ENCODE measurements at places on chromosomes 1 and 21.

GRCh38 chr1:182783068-182783467 is 6.5 kb upstream of the NPL start:
- DNase-seq = no peak

DNA sequence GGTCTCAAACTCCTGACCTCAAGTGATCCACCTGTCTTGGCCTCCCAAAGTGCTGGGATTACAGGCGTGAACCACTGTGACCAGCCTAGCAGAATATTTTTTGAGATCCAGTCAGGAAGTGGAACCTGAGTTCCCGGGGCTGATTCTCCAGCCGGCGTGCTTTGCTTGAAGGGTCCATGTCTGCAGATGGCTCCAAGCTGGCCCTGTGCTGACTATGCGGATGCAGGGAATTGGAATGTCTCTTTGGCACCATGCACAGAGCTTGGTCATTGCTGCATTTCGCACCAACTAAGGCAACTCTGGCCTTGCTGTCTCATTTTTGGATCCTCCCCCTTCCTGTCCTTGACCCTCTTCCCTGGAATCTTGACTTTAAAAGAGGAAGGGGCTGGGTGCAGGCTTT is 28.1 kb downstream of the ARHGEF10L start:
- DNase-seq = no peak

DNA sequence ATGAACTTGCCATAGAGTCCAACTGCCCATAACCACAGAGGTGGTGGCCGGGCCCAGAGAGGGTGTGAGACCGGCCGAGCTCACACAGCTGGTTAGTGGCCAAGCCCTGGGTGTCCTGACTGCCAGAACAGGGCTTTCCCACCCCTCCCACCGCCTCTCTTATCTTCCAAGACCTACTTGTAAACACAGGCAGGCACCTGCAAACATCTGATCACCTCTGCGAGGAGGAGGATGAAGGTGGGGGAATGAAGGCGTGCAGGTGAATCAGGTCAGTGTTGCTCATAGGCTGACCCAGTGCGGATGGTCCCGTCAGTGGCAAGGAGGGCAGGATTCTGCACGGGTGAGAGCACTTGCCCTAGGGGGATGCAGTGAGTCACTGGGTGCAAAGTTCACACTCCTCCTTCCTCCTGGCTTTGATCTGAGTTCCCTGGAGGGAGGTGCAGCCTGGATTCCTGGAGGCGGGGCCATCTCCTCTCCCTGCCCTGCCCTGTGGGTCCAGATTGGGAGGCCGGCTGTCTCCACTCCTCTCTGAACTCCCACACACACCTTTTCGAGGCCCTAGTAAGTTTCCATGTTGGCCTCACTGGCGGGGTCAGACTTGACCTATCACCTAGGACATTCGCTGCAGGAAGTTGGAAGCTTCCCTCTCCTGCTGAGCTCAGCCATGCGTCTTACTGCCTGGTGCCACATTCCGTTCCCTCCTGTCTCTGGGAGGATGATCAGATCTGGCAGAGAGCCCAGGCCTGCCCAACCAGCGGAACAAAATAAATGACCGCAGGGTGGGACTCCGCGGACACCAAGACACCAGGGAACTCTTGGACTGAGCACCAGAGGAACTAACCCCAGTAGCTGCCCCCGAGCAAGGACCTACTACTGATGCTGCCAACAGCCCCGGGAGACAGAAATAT is 7.3 kb downstream of the UQCRHL start:
- DNase-seq = no peak

DNA sequence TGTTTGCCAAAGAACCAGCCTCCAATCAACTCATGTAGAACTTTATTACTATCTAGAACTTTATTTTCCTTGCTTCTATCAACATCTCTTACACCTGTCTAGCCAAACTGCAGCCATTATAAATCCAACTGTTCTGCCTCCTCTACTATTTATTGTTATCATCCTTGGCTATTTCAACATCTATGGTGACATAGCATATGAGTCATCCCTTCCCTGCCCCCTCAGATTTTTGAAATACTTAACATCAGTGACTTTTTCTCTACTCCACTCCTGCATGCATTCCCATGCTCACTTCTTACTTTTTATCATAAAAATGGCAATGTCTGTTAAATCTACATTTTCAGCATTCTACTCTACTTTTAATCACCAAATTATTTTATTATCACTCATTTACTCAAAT is 544.9 kb upstream of the NEGR1 start:
- no peak for DNase-seq

- no peak for DNase-seq
Observed at GRCh38 chr1:63663301-63663700, 70.1 kb downstream of the PGM1 start.

- no peak for DNase-seq
Observed at GRCh38 chr1:218970397-218970990, 203.2 kb upstream of the LYPLAL1 start.

DNA sequence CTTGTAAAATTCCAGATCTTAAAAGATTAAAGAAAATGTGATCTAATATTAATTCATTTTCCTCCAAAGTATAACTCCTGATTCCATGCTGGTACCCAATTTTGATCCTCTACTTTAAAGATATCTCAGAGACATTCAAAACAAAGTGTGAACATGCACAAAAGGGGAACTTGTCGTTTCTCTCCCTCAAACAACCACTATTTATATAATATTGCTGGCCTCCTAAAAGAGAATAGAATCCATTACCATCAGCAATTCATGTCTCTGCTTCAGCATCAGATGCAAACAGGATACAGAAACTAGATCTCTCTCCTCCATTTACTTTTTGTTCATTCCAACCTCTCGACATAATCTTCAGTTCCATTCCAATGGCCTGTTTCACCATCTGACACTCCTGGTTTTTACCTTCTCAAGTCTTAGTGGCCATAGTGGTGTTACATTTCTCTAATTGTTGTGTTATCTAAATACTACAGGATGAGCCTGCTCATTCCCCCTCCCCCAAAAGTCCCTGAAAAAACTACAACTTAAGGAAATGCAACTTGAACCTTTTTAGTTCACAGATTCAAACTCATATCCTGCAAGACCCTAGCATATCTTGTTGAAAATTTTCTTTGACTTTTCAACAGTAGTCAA is 4.1 kb downstream of the NRIP1 start:
- no peak for DNase-seq

DNA sequence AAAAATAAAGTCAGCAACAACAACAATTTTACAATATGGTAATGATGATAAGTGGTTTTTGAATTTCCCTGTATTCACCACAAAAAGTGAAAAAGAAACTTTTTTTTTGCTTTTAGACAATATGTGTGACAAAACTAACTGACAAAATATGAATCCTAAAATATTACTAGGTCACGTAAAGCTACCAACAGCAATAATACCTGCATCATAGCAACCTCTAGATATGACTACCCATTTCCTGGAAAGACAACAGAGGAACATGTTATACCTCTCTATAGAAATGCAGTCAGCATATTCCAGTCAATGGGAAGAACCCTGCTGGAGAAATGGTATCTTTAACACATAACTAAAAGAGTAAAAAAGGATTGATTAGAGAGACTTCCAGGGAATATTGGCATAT is 73.7 kb downstream of the PDE4B start:
- DNase-seq = no peak

- DNase-seq = no peak
Observed at GRCh38 chr1:8122477-8123407, 96.6 kb upstream of the ERRFI1 start.

DNA sequence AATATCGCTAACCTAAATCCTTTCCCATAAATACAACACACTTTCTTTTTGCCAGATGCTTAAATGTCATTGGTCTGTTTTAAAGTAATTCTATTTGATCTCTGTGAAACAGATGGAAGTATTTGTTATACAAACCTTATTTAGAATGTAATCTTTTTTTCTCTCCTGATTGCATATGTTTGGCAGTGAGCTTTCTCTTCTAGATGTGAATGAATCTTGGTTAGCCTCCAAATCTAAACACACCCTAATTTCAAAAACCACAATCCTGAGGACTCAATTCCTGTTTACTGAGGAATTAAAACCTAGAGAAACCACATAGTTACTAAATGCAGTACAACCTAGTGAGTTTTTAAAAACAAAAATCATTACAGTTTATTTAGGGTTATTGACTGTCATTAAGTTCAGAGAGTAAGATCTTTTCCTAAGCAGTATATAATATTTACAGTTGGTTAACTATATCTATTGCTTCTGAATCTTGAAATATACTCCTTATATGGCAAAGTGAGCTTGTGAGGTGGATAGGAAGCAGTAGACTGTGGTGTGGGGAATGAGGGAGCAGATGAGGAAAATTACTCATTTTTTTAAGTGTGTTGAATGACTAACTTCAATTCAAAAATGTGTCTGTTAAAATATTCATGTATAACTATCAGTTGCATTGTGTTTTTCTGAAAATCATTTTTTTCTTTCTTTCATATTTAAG is 218.7 kb downstream of the FMN2 start:
- no peak for DNase-seq

DNA sequence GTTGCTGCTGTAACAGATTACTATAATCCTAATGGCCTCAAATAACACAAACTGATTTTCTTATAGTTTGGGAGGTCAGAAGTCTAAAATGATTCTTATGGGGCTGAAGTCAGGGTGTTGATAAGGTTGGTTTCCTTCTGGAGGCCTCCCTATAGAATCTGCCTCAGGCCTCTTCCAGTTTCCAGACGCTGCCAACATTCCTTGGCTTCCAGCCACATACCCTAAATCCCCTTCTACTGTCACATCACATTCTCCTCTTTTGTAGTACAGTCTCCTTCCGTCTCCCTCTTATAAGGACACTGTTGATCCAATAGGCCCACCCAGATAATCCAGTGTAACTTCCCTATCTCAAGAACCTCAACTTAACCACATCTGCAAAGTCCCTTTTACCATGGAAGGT is 145.3 kb upstream of the NCAM2 start:
- DNase-seq = no peak

- peak; percentile 96 for DNase-seq
Observed at GRCh38 chr1:31789259-31790065, 25.3 kb upstream of the ADGRB2 start.

DNA sequence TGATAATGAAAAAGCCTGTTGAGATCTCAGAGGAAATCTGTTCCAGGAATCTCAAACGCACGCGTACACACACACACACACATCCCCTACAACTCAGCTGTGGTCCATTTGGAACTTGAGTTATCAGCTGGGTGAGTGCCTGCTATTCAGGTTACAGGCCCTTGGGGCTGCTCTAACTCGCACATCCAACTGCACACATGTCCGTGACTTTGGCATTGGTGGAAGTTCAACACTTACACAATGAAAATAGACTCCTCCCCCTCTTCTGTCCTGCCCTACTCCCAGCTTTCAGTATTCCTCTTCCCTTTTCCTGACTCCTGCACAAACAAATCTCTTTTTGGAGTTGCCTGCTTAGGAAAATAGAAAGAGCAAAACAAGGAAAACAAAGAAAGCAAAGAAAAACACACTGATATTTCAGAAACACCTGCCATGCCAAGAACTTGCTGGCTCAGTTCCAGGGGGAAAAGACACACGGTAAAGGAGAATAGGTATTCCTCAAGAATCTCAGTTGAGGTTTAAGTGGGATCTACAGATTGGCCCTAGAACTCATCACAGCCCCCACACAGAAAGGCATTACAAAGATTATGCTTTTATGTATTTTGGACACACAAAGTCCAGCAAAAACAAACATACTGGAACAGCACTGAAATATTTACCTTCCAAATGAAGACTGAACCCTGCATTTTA is 140.9 kb downstream of the TGFBR3 start:
- DNase-seq = peak; percentile 54

DNA sequence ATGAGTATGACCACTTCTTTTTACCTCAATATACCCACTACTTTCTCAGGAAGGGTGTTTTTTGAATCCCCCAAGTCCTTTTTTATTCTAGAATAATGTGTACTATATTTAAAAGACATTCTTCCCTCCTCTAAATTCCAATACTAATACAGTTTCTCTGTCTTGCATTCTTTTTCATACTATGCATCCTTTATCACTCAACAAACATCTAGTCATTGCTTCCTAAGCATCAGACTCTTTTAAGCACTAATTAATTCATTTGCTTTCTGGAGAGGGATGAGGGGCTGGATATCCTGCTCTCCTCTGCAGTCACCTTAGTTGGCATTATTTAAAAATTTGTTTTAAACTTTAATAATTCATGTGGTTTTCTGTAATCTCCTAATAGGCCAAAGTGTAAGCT is 838.8 kb downstream of the KCNT2 start:
- no peak for DNase-seq

DNA sequence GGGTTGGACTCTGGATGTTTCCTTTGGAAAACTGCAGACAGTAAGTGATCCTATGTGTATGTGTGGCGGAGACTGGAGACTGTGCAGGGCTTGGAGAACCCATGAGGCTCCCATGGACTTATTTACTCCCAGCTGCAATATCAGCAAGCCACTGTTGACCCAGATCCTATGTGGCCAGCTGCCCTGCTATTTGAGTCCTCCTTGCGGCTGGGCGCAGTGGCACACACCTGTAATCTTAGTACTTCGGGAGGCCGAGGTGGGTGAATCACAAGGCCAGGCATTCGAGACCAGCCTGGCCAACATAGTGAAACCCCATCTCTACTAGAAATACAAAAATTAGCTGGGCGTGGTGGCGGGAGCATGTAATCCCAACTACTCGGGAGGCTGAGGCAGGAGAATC is 83.5 kb downstream of the TLR5 start:
- DNase-seq = no peak

DNA sequence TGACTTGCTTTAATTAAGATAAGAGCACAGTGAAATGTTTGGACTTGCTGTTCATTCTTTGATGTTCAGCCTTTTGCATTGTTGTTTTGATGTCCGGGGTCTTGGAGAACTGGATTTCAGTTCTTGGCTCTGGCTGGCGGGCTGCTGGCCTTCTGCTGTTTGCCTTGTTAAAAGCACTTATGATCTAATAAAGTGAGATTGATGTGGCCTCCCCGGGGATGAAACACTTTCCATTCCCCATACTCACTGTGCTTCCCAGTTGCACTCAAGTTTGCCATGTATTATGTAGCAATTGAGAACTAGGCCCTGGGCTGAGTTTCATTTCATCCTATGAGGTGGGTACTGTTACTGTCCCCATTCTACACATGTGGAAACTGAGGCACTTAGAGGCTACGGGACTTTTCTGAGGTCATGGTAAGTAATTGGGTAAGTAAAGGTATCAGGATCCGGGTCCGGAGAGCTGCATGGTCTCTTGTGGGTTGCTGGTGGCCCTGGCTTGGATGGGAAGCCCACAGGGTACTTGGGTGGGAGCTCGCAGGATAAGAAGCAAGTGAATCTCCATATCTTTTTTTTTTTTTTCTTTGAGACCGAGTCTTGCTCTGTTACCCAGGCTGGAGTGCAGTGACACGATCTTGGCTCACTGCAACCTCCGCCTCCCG is 127.7 kb upstream of the ZBTB40 start:
- DNase-seq = no peak
